ENCODE measurements at places on chromosomes 3 and 15.

- peak; percentile 82 for DNase-seq
Observed at GRCh38 chr3:56795829-56796185, 5.9 kb downstream of the ARHGEF3 start.

DNA sequence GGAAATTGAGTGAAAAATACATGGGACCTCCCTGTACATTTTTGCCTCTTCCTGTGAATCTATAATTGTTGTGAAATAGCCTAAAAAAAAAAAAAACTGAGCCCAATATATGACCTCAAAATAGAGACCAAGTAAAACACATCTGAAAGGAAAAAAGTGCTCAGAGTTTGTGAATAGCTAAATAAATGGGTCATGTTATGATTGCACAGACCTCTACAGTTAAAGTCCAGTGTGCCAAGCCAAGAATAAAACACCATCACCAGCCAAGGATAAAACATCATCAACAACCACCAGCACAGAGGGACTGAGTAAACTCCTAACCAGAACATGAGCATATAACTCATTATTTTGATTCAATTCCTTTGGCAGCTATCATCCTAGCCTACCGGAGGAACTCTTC lies 115.6 kb upstream of the AGTR1 start:
- no peak for DNase-seq

DNA sequence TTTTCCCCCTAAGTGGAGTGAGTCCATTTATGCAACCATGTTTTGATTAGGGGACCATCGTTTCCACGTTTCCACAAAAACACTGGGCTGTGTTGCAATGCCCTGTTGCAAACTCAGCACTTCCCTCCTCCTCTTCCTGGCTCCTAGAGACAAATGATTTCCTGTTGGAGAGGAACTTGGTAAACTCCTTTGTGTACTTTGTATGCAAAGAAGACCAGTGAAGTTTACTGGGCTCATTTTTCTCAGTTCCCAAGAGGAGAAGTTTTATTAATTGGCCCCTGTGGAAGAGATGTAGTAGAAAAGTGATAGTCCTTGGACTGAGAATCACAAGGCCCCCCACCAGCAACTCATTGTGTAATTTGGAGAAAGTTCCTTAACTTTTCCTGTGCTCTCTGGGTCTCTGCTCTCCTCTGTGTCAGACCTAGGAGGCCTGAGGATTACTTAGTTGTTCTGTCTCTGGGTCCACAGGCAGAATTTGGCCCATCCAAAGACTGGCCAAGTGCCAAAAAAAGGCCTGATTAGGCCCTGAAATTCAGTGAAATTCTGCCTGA lies 95.0 kb downstream of the ATG7 start:
- no peak for DNase-seq

- DNase-seq = no peak
Observed at GRCh38 chr3:138036572-138036971, 26.6 kb downstream of the CLDN18 start.

GRCh38 chr3:136074546-136075170 lies 109.1 kb downstream of the PPP2R3A start:
- DNase-seq = no peak

GRCh38 chr15:90901175-90902039 lies 1.7 kb upstream of the MAN2A2 start:
- DNase-seq = no peak

GRCh38 chr15:28286031-28286430 lies 35.9 kb downstream of the HERC2 start:
- DNase-seq = no peak

DNA sequence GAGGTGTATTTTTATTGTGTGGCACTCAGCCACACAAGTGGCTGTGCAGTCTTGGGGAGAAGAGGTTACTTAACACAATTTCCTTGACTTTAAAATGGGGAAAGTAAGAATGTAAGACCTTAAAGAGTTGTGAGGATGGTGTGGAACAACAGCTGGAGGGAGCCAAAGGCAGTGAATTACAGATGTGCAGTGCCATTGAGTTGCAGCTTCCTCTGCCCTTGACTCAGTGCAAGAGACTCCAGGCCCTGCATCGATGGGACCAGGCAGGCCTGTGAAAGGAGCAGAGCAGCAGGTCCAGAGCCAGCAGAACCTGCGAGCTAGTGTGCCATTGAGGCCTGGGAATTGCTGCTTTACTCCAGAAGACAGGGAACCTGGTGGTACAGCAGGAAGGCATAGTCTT lies 27.2 kb downstream of the EEFSEC start:
- DNase-seq = no peak

DNA sequence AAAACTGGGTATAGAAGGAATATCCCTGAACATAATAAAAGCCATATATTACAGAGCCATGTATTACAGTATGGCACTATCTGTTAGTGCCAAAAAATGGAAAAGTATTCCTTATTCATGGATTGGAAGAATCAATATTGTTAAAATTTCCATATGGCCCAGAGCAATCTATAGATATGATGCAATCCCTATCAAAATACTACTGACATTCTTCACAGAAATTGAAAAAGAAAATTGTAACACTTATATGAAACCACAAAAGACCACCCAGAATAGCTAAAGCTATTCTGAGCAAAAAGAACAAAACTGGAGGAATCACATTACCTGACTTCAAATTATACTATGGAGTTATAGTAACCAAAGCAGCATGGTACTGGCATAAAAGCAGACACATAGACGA lies 218.8 kb downstream of the PLCL2 start:
- no peak for DNase-seq

DNA sequence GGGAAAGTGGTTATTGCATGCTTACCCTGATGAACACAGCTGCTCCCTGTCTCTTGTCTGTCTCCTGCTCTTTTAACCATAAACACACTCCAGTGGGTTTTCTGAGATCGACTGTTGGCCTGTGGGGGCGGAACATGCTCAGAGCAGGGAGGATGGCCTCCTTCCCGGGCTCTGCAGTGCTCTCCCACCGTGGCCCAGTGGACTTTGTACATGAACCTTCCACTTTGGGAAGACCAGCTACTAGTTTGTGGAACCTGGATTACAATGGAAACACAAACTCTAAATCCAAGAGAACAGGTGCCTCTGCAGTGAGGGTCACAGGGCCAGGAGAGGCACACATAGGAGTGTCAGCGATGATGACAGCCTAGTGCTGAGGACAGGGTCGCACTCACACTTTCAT lies 56.5 kb downstream of the KLF13 start:
- DNase-seq = no peak

DNA sequence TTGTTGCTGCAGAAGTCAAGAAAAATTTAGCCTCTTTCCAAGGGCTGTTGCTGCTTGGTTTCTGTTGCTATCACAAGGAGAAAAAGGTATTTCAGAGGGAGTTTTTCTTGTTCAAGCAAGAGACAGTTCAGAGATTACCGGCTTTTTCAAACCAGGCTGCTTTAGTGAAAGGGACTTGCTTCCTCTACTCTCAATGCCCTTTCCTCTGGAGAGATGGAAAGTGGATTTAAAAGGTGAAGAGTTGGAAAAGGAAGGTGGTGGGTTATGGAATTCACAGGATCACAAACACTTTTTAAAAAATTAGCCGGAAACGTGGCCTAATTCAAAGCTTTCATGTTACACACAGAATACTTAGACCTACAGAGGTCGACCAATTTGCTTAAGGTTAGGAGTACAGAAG lies 1.1 kb downstream of the PARP6 start:
- DNase-seq = no peak

- no peak for DNase-seq
Observed at GRCh38 chr3:106482451-106482850, 613.6 kb upstream of the CBLB start.
